ENCODE measurements at places on chromosomes 11 and 22. TPM values are rescaled to one million over a fixed set of nuclear protein-coding genes. Genes with fewer than 3 reads are reported as not detected.

- DNase-seq, result no peak
These were observed 154.7 kb downstream of the CADM1 start for GRCh38 chr11:115349335-115350017.

GDPD4 gene
- total RNA-seq, result not detected

OR5A1 gene
- total RNA-seq, result not detected

DNA sequence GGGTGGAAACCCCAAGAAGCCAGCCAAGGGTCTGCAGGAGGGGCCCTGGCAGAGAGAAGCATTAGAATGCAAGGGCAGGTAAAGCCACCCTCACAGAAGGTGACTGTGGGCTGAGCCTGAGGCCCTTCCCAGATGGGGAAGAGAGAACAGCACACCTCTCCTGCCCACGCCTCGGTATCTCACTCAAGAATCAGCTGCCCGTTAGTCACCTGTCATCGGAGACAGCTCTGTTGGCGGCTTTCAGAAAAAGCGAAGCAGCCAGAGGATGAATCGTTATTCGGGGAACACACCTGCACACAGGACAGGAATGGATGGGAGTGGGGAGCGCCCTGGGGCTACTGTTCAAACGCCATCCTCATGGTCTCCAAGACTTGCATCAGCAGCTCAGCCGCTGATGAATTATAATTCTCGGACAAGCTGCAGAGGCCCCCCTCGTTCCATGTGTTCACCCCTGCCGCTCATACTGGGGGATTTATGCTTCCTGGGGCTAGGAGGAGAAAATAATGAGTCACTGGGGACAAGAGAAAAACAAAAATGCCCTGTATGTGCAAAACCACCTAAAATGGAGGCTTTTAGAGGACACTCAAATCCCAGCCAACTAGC, 21.6 kb upstream of the TMA7B start:
- DNase-seq, result no peak

POU2AF3 gene
- total RNA-seq, result 14.0 TPM

CYB561A3 gene
- 44.8 TPM for total RNA-seq

MN1 gene
- 17.7 TPM for total RNA-seq

RHOD gene
- 23.3 TPM for total RNA-seq

BBOX1 gene
- 26.2 TPM for total RNA-seq

GRCh38 chr22:38289583-38290082, 16.8 kb upstream of the TMEM184B start:
- DNase-seq, result no peak

GRCh38 chr11:128757235-128757711, 63.4 kb downstream of the FLI1 start:
- DNase-seq, result peak; percentile 48

- no peak for DNase-seq
These were observed 9.9 kb upstream of the RNASEH2C start for GRCh38 chr11:65730461-65730860.

- DNase-seq, result peak; percentile 51
These were observed 26.1 kb downstream of the TMEM184B start for GRCh38 chr22:38246692-38247091.

DNA sequence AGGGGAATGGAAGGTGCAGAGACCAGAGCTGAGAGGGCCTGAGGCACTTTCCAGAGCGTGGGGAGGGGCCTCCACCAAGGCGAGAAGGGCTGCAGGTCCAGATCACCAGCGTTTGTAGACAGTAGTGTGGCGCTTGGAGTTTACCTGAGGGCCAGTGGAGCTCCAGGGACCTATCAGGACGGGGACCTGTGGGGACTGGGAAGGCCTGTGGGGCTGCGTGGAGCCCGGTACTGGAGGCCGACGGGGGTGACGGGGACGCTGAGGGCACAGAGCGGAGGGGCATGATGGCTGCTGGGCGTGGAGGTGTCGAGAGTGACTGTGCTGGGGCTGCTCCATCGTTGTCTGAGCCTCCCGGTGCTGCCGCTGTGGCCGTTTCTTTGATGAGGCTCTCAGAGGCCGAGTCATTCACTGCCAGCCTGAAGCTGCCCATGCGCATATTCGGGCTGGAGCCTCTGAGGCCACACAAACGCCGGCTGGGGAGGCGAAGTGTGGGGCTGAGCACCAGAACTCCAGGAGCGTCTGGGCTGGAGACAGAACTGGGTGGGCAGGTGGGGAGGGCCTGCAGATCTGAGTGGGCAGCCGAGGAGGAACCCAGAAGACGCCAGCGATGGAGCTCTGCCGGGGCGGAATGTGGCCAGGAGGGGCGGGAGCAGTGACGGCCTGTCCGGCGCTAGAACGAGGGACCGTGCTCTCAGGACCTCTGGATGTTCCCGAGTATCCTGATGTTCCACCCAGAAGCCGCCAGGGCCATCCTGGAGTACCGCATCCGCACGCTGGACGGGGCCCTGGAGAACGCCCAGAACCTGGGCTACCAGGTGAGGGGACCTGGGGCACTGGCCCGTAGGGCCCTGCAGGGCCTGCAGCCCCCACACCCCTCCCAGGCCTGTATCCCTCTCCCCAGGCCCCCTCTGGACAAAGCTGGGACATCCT, 2.6 kb downstream of the PGGHG start:
- DNase-seq, result no peak

DNA sequence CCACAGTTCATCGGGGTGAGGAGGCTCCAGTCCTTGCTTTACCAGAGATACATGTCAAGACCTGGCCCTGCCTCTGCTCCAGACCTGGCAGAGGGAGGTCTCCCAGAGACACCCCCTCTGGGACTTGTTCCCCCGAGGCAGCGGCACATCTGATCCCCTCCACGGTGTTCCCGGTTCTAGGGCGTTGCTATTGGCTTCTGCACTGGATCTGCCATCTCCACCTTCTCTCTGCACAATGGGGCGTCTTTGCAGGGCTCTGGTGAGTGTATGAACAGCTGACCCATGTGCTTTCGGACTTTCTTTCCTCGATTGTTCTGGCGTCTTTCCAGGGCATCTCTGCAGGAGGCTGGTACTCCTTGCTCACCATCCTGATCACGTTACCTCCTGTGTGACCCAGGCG, 930.4 kb downstream of the TBC1D22A start:
- no peak for DNase-seq

DNA sequence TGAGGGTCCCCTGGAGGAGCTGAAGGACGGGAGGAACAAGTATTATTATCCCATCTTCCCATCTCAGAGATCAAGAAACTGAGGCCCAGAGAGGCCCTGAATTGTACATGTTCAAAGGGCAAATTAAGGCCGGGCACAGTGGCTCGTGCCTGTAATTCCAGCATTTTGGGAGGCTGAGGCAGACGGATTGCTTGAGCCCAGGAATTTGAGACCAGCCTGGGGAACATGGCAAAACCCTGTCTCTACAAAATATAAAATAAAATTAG, 8.1 kb downstream of the PLA2G6 start:
- DNase-seq, result no peak

DCHS1 gene
- total RNA-seq, result 25.1 TPM

- no peak for DNase-seq
These were observed 27.2 kb downstream of the RPS6KA4 start for GRCh38 chr11:64385945-64386704.

DNA sequence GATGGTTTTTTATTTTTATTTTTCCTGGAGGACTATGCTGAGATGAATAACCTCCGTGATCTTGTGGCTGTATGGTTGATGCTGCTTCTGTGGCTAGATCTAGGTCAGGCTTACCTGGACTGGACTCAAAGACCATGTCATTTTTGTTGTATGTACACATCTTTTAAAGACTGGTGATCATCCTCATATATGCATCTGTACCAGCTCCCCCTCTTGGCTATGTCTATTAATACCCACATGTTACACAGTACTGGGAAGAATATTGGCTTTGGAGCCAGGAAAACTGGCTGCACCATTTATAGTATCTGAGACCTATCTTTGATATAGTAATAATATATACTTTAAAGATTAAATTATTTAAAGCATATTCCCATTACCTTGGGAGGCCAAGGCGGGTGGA, 18.4 kb upstream of the PITPNB start:
- no peak for DNase-seq

GRCh38 chr11:86740628-86741483, 59.5 kb upstream of the PRSS23 start:
- peak; percentile 69 for DNase-seq

GRCh38 chr22:38777087-38777671, 16.8 kb downstream of the DNAL4 start:
- no peak for DNase-seq

GRCh38 chr11:93080146-93080759, 110.8 kb downstream of the MTNR1B start:
- no peak for DNase-seq

RBMXL2 gene
- total RNA-seq, result not detected

DNA sequence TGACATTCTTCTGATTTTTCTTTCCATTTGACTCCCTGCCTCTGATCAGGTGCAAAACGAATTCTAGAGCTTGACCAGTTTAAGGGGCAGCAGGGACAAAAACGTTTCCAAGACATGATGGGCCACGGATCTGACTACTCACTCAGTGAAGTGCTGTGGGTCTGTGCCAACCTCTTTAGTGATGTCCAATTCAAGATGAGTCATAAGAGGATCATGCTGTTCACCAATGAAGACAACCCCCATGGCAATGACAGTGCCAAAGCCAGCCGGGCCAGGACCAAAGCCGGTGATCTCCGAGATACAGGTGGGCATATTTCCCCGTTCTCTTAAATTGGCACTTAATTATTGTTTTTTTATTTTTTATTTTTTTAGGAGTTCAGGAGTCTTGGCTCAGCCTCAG, 15.4 kb downstream of the XRCC6 start:
- DNase-seq, result no peak

DNA sequence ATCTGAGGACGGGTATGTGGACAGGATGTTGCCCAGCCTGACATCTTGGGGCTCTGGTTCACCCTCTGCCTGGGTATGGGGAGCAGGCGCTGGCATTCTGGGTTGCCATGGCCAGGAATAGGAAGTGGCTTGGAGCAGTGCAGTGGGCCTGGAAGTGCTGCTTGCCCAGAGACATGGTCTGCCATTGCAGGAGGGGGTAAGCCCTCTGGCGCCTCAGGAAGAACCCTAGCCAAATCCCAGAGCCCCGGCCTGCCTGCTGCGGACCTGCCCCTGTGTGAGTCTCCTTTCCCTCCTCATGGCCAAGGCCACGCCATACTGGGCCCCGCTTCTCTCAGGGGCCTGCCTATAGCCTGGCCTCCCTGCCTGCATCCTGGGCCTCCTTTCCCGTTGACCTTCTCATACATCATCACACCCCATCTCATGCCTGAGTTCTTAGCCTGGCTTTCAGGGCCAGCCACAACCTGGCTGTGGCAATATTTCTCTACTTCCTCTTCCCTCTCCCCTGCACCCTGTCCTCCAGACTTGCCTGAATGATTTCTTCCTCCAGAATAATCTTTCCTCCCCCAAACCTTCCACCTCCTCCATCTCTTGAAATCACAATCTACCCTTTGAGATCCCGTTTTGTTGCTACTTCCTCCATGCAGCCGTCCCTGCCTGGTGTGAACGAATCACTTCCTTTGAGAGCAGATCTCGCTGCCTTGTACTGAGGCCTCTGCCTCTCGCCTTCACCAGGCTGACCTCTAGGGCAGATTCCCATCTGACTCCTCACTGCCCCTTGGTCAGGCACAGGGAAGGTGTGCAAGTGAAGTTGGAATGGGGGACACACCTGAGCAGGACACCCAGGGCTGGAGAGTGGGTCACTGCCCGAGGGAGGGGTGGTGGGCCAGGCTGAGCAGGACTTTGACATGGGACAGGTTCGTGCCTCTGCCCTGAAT, 5.2 kb downstream of the CAPN5 start:
- no peak for DNase-seq

Data from mucosa of gallbladder (tissue), 1 donor.